ENCODE measurements at places on chromosomes 7 and 10.

GRCh38 chr10:114376523-114376922 lies 27.8 kb downstream of the AFAP1L2 start:
- DNase-seq, result no peak

- DNase-seq, result no peak
Observed at GRCh38 chr7:121484089-121484763, 88.1 kb upstream of the FAM3C start.

- no peak for DNase-seq
Observed at GRCh38 chr7:29192811-29193210, 1.8 kb upstream of the CHN2 start.

DNA sequence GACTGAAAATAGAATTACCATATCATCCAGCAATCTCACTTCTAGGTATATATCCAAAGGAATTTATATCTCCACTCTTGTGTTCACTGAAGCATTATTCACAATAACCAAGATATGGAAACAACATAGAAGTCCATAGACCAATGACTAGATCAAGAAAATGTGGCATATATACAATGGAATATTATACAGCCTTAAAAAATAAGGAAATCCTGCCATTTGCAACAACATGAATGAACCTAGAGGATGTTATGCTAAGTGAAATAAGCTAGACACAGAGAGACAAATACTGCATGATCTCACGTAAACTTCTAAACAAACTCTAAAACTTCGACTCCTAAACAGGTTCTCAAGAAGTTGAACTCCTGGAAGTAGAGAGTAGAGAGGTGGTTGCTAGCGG lies 254.5 kb downstream of the SKIDA1 start:
- DNase-seq, result no peak

GRCh38 chr7:1665549-1666316 lies 4.3 kb upstream of the ELFN1 start:
- peak; percentile 97 for DNase-seq

All from osteoblast (primary cell).